ENCODE measurements at places on chromosomes 6 and 20. TPM values are rescaled to one million over a fixed set of nuclear protein-coding genes. Genes with fewer than 3 reads are reported as not detected.

Gene SSTR4
- not detected for total RNA-seq

Gene FOXF2
- total RNA-seq, result 3.8 TPM

Gene SLC16A10
- not detected for total RNA-seq

Gene ABHD16B
- not detected for total RNA-seq

Gene MMP24
- 0.14 TPM for total RNA-seq

Gene LRRC1
- 7.9 TPM for total RNA-seq

Data from smooth muscle cell of bladder (primary cell).